ENCODE measurements at places on chromosomes 6 and 20.
A peak's percentile ranks its signal among the peaks of the same experiment; 100 is the strongest.

GRCh38 chr20:45751721-45752120 lies 29.6 kb downstream of the SPINT4 start:
- DNase-seq = no peak

DNA sequence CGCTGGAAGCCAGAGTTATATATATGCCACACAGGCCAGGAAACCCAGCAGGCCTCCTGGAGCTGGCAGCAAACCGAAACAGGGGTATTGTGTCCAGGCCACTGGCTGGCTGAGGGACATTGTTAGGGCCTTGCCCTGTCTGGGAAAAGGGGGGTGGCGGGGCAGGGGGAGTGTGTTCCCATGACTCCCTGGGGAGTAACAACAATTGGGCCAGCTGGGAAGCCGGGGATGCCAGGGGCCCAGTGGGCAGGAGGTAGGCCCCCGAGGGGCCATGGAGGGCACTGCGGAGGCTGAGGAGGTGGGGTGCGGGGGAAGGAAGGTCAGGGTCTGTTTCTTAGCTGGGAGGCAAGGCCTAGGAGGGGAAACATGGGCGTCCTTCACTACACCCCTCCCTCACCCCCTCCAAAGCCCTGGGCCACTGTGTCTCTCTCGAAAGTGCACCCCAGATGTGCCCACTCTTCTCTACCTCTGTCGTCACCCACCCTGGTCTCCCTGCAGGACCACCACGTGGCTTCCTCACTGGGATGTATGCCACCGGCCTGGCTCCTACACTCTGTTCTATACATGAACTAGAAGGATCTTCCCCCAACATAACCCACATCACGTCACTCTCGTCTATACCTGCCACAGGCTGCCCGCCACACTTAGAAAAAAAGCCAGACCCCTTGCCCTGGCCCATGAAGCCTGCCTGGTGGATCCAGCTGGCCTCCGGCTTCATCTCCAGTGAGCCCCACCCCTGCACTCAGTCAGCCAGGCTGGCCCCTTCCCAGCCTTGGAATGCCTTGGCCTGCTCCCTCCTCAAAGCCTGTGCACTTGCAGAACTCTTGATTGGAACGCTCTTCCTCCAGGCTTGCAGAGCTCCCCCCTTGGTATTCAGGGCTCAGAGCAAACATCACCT lies 7.8 kb upstream of the E2F1 start:
- DNase-seq = no peak

- DNase-seq = no peak
These were observed 48.2 kb downstream of the PLG start for GRCh38 chr6:160750276-160750689.

DNA sequence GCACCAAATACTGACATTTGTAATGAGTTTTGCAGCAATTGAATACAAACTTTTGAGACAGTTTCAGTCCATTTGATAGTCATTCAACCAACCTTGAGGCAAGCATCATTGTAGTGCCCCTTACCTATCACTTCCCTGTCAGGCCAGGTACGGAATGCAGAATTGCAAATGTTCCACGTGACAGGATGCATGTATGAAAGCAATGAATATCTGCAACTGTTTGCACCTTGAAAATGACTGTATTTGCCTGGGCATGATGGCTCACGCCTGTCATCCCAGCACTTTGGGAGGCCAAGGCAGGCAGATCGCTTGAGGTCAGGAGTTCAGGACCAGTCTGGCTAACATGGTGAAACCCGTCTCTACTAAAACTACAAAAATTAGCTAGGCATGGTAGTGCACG lies 146.0 kb upstream of the SCGN start:
- no peak for DNase-seq

- DNase-seq = no peak
These were observed 2.9 kb downstream of the SLC35B2 start for GRCh38 chr6:44254191-44255104.

DNA sequence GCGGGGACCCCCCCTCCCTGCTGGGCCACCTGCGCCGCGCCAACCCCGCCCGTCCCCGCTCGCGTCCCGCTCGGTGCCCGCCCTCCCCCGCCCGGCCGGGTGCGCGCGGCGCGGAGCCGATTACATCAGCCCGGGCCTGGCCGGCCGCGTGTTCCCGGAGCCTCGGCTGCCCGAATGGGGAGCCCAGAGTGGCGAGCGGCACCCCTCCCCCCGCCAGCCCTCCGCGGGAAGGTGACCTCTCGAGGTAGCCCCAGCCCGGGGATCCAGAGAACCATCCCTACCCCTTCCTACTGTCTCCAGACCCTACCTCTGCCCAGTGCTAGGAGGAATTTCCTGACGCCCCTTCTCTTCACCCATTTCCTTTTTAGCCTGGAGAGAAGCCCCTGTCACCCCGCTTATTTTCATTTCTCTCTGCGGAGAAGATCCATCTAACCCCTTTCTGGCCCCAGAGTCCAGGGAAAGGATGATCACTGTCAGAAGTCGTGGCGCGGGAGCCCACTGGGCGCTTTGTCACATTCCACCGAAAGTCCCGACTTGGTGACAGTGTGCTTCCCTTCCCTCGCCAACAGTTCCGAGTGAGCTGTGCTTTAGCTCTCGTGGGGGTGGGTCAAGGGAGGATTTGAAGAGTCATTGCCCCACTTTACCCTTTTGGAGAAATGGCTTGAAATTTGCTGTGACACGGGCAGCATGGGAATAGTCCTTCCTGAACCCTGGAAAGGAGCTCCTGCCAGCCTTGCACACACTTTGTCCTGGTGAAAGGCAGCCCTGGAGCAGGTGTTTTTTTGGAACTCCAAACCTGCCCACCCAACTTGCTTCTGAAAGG lies 2.1 kb downstream of the VEGFA start:
- peak; percentile 4 for DNase-seq
